AG04450 (cell line): ENCODE measurements at places on chromosomes 16 and 17. TPM values are rescaled to one million over a fixed set of nuclear protein-coding genes. Genes with fewer than 3 reads are reported as not detected.

PERCC1 gene
- not detected in 2 replicates for polyA plus RNA-seq

SLFN14 gene
- not detected in 2 replicates for polyA plus RNA-seq

CPNE7 gene
- 7.5 and 10.6 TPM in 2 replicates for polyA plus RNA-seq

- no peak for DNase-seq
Measured at GRCh38 chr17:38458521-38458920, 30.3 kb downstream of the ARHGAP23 start.

DNA sequence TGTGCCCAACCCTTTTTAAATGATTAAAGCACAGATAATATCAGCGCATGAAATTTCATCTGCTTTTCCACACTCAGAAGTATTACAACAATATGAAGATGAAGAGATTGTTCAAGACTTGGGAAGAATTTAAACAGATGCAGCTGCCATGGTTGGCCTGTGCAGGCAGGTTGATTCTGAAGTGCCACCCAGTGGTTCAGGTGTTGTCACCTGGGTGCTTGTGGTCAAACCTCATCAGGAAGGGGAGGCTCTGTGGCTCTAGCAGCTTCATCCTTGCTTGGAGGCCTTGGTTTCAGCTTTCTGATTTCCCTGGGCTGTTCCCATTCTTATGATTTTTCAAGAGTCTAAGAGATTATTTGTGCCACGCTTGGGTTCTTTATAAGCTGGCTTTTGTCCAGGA is 22.2 kb upstream of the CLEC18C start:
- DNase-seq, result no peak

DNA sequence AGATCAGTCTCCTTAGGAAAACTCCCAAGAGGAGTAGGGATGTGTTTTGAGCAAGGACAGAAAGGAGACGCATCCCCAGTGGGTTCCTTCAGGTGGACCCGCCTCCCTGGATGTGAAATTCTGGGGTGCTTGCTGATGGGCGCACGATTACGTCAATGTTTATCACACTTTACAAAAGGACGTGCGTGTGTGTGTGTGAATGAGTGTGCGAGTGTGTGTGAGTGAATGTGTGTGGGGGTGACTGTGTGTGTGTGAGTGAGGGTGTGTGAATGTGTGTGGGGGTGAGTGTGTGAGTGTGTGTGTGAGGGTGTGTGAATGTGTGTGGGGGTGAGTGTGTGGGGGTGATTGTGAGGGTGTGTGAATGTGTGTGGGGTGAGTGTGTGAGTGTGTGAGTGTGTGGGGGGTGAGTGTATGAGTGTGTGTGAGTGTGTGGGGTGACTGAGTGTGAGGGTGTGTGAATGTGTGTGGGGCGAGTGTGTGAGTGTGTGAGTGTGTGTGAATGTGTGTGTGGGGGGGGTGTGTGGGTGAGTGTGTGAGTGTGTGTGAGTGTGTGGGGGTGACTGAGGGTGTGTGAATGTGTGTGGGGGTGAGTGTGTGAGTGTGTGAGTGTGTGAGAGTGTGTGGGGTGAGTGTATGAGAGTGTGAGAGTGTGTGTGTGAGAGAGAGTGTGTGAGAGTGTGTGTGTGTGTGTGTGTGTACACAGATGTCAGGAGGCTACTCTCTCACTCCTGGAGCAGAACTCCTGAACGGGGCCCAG is 4.1 kb upstream of the TRARG1 start:
- no peak for DNase-seq

DNA sequence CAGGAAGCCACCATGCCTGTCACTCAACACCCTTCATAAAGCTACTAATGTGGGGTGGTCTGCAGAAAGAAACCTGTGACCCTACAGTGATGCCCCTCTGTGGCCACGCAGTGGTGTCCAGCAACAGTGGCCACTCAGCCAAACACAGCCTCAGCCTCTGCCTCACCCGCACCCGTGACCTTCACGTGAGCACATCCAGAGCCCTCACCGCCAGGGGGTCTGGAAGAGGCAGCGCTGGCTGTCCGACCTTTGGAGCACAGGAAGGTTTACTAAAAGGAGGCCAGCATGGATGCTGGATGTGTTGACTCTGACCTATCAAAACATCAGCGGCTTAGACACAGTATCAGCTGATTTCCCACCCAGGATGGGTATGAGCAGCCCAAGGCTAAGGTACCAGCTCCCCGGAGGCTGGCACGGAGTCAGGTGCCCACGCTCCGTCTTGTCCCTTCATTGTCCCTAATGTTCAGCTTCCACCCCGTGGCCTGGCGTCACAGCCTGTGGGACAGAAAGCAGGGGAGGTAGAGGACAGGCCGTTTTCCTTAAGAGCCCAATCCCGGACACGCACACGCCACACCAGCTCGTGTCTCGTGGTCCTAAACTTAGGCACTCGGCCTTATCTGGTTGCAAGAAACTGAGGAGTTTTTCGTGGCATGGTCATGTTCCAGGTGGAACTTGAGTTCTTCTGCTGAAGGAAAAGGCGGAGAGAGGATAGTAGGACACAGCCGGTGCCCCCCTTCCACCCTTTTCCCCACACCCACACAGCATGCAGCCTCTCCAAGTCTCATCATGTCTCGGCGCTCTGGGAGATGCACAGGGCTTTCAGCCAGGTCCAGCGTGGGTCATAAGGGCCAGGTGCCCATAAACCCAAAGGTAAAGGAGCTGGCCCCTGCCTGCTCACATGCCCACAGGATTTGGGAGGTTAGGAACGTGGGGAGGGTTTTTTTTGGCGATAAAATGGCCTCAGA is 49.7 kb upstream of the ENDOV start:
- no peak for DNase-seq

DNA sequence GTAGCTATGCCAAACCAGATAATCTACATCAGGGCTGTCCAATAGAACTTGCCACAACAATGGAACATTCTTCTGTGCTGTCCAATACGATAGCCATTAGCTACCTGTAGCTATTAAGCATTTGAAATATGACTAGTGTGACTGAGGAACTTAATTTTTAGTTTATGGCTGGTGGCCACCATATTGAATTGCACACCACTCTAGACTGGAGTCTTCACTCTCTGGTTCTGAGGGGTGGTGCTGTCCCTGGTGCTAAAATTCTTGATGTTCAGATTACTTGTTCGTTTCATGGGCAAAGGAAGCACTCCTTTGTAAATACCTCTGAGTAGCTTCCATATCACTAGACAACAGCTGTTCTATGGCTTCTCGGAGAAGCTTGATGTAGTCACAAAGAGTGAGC is 296.6 kb downstream of the NPIPA8 start:
- no peak for DNase-seq

TOP2A gene
- 28.2 and 53.5 TPM in 2 replicates for polyA plus RNA-seq

DNA sequence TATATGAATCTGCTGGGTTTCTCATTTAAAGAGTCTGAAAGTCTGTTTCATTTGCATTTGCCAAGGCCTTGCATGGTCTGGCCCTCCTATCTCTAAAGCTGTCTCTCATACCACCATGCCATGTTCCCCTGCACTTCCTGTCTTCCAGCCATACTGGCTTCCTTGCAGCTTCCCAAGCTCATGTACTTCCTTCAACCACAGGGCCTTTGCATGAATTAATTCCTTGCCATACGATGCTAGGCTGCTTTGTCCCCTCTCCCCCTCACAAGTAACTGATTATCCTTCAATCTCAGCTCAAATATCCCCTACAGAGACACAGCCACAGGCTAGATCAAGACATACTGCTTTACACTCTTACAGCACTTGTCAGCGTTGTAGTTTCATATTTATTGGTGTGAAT is 5.8 kb downstream of the CRYM start:
- DNase-seq, result no peak

- no peak for DNase-seq
Measured at GRCh38 chr16:81599034-81599744, 154.6 kb downstream of the CMIP start.

GRCh38 chr17:4220655-4221054 is 43.1 kb downstream of the ANKFY1 start:
- no peak for DNase-seq

DVL2 gene
- 5.1 and 8.2 TPM in 2 replicates for polyA plus RNA-seq

DNA sequence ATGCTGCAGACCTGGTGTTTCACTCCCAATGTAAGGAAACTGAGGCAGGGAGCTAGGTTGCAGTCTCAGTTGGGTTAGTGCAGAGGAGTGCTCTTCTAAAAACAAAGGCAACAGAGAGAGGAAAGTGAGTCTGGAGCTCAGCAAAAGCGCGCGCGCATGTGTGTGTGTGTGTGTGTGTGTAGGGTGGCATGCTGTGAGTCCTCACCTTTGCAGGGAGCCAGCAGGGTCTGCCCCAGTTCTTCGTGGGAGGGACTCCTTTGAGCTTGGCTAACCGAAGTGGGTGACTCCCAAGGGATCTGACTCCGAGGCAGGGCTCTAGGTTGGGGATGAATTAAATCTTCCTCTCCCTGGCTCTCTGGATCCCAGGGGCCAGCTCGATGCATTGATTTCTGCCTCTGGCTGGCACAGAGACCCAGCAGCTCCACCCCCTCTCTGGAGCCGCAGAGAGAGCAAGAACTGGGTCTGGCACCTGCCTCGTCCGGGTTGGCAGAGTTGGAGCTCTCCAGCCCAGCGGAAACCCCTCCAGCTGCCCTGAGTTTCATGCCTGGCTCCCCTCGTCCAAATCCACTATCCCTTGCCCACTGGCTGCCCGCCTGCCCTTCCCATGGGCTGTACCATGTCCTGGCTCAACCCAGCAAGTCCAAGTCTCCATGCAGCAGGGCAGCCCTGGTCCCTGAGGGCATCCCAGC is 1.3 kb upstream of the BTBD17 start:
- no peak for DNase-seq

KRTAP1-1 gene
- polyA plus RNA-seq, result 0.19 and 0.27 TPM in 2 replicates

- no peak for DNase-seq
Measured at GRCh38 chr16:29694384-29695195, 15.6 kb downstream of the QPRT start.

CSH1 gene
- polyA plus RNA-seq, result not detected in 2 replicates

DNA sequence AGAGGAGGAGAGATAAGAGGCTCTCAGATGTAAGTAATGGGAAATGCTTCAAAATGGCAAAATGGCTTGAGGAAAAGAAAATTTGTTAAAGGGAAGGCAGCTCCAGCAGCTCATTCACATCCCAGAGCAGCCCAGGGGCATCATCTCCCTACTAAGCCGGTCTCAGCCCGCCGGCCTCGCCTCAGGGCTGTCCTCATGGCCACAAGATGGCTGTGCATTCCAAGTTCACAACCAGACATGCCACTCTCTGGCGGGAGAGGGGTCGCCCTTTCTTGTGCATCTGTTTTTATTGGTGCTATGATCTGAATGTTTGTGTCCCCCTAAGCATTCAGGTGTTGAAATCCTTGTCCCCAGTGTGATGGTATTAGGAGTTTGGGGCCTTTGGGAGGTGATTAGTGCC is 13.5 kb upstream of the SLC47A2 start:
- DNase-seq, result no peak

DNA sequence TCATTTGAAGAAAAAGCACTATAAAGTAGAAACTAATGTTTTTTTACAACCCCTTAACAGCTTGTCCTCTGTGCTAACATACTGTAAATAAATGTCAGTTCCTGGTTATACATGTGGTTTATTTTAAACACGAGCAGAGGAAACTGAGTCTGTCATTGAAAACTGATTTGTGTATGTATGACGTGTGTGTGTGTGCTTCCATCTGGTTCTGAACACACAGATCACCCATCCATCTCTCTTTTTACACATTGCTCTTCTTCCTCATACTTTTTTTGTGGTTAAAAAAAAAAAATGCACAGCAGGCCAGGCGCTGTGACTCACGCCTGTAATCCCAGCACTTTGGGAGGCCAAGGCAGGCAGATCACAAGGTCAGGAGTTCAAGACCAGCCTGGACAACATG is 49.5 kb downstream of the ZNF423 start:
- DNase-seq, result peak; percentile 7

- DNase-seq, result no peak
Measured at GRCh38 chr17:80475910-80476876, at the start of gene NPTX1. Gene NPTX1 (minus strand): TSS chr17:80476607. CDS start chr17:80476446, 161 bp downstream.

DNA sequence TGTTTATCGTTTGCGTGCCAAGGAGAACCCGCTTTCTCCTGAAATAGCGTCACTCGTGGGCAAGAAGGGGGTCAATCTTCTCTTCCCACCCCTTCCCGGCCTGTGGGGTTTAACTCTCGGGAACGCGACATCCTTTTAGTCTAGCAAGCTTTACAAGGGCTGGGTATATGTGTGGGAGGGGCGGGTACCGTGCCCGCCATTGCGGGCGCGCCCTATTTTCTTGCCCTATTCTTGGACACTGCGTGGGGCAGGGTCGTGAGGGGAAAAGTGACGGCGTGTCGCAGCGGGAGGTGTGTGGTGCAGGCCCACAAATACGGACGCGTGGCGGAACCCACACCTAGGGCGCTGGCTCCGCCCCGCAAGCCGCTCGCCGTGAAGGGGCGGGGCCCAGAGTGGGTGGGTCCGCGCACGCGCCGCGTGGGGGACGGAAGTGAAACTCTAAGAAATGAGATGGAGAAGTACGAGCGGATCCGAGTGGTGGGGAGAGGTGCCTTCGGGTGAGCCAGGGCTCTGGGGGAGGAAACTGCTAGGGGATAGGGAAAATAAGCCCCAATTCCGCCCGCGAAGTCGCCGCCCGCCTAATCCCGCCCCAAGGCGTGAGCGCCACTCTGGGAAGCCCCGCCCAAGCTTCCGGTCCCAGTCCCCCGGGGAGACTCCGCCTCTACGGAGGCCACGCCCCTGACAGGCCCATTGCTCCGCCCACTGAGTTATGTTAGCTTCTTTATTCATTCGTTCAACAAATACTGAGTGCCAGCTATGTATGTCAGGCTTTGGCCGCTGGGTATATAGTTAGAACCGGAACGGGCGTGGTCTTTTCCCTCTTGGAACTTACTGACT is at the start of gene NEK8:
TSS of gene NEK8 (plus strand) at position 425 of the 837 bp plus-strand sequence. CDS start at position 451, 26 bp downstream.
- DNase-seq, result peak; percentile 71

GRCh38 chr17:28327031-28327607 is 8.1 kb downstream of the TMEM97 start:
- no peak for DNase-seq

PDXDC1 gene
- polyA plus RNA-seq, result 90.7 and 93.9 TPM in 2 replicates

DNA sequence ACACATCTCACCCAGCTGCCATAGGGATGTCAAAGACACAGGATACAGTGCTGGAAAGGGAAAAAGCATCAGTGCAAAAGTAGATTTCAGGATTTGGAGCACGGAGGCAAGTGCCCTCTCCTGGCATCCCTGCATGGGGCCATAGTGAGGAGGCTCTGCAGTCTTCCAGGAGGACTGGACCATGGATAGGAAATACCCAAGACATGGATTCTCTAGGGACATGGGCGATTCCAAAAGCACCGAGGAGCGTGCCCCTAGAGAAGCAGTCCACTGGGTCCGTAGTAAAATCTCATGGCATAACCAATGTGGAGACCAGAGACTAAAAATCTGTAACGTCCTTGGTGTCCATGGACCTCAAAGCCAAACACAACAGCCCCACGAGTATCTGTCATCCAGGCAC is 818.2 kb downstream of the KCNJ18 start:
- no peak for DNase-seq

HSD17B1 gene
- polyA plus RNA-seq, result 0.87 and 1.4 TPM in 2 replicates

SGCA gene
- polyA plus RNA-seq, result 0.16 and 0.21 TPM in 2 replicates

GRCh38 chr16:25413133-25413532 is 155.5 kb upstream of the ZKSCAN2 start:
- DNase-seq, result no peak

DNA sequence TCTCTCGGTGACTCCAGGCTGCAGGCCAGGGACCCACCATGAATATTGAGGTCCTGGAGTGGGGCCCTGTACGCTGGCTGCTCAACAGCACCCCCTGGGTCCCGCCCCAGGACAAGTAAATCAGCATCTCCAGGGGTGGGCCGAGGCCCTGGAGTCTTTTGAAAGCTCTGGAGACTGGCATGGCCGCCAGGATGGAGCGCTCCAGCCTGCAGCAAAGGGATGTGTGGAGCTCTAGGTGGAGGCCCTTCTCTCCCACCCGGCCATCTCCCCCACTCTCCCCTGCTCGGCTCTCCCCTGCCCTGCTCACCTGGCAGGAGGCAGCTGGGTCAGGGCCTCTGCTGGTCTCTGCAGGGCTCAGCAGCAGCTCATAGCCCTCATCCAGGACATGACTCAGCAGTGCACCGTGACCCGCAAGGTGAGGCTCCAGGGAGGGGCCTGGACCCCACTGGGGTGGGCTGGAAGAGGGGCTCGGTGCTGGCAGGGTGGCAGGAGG is 16.6 kb downstream of the SGSH start:
- DNase-seq, result no peak

GRCh38 chr16:88601313-88602036 is 31.3 kb downstream of the ZC3H18 start:
- no peak for DNase-seq
